ENCODE measurements at places on chromosomes 2 and 18. TPM values are rescaled to one million over a fixed set of nuclear protein-coding genes. Genes with fewer than 3 reads are reported as not detected.

The NEU4 gene
- total RNA-seq = 0.61 TPM

The SPDYA gene
- 1.1 TPM for total RNA-seq

The POTEC gene
- total RNA-seq = not detected

The UGT1A5 gene
- total RNA-seq = not detected

- H3K4me3 ChIP-seq = no peak overlapping the region
- no peak overlapping the region for H3K27ac ChIP-seq
- peaks cover 2% of the 10 kb centered on the region for H3K27me3 ChIP-seq
- DNase-seq = peak; percentile 45
Observed at GRCh38 chr2:178891265-178891958, 84.2 kb upstream of the TTN start.

- no peak overlapping the region for H3K4me3 ChIP-seq
- H3K4me1 ChIP-seq = no peaks in the 10 kb centered on the region
- H3K27ac ChIP-seq = no peak overlapping the region
- H3K27me3 ChIP-seq = no peaks in the 10 kb centered on the region
- DNase-seq = no peak
Observed at GRCh38 chr2:131389657-131390056, 25.7 kb upstream of the RAB6D start.

DNA sequence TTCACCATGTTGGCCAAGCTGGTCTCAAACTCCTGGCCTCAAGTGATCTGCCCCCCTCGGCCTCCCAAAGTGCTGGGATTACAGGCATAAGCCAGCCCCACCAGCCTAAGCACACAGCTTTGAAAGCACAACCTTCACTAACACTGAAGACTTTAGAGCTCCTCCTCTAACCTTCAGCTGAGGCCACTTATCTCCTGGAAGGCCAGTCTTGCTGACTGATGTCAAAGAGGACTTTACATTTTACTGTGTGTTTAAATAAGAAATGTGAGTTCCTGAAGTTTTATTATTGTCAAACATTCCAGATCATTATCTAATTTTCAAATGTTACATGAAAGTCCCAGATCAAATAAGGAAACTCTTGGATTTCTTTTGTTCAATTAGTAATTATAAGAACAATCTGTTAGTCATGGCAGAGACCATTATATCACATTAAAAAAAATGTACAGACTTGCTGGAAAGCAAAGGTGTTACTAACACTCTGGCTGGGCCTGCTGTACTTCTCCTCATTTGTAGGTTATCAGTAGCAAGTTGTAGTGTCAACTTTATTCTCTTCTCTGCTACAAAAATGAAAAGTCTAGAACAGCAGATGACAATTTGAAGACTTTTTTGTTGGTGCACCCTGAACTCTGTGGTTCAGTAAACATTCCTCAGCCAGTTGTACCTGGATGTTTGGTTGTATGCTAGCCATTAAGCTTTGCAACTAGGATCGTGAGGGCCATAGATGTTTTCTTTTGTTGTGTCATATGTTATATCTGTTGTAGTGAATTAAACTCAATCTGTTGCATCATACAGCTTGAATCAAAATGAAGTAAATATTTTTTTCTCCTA lies 80.0 kb downstream of the AOX1 start:
- no peak overlapping the region for H3K27ac ChIP-seq
- no peaks in the 10 kb centered on the region for H3K36me3 ChIP-seq
- peaks cover 1% of the 10 kb centered on the region for H3K27me3 ChIP-seq

GRCh38 chr18:22926454-22926853 lies 6.7 kb upstream of the RBBP8 start:
- no peaks in the 10 kb centered on the region for H3K36me3 ChIP-seq
- H3K27me3 ChIP-seq = peaks cover 10% of the 10 kb centered on the region
- no peak overlapping the region for H3K4me3 ChIP-seq
- no peak for DNase-seq

GRCh38 chr2:70826696-70827350 lies 6.4 kb upstream of the CLEC4F start:
- peaks cover 36% of the 10 kb centered on the region for H3K4me1 ChIP-seq
- H3K27me3 ChIP-seq = no peaks in the 10 kb centered on the region
- no peak for DNase-seq
- H3K36me3 ChIP-seq = no peaks in the 10 kb centered on the region

GRCh38 chr2:228860601-228861285 lies 410.3 kb downstream of the PID1 start:
- H3K36me3 ChIP-seq = no peaks in the 10 kb centered on the region
- DNase-seq = no peak
- H3K27ac ChIP-seq = no peak overlapping the region
- no peaks in the 10 kb centered on the region for H3K4me1 ChIP-seq
- H3K4me3 ChIP-seq = no peak overlapping the region

- H3K4me3 ChIP-seq = no peak overlapping the region
- no peak overlapping the region for H3K27ac ChIP-seq
- no peak for DNase-seq
- H3K27me3 ChIP-seq = no peaks in the 10 kb centered on the region
Observed at GRCh38 chr2:189022492-189022891, 48.3 kb downstream of the COL3A1 start.

DNA sequence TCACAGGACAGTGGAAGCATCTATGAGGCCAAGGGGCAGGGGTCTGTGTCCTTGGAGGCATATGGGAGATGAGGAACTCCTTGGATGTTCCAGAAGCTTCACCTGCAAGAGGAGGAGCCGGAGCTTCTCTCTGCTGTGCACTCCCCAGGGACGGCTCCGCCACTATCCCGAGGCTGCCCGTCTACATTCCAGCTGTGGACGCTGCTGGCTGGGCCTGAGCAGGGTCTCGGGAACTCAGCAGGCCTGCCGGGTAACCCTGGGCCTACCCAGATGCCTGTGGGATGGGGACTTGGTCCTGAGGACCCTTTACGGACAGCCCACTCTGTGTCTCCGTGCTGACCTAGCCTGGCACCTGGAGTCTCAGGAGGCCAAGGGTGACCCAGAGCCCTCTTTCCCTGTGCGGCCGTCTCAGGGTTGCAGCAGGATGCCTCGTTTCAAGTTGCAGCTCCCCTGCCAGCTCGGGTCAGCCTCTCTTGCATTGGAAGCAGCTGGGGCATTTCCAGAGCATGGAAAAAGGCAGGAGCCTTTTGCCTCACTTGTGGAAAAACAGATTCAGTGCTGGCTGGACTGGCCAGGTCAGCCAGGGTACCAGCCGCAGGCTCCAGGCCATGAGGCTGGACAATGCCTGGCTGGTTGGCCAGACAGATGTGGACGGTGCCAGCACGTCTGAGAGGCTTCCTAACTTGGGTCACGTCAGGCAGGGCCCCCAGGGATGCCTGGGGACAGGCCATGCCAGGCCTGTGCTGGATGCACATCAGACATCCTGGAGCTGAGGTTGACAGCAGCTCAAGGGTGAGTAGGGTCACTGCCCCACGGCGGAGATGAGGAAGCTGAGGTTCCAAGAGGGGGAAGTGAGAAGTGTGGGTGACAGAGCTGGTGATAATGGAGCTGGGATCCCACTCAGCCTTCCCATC lies 41.5 kb downstream of the SCTR start:
- no peak overlapping the region for H3K4me3 ChIP-seq
- no peak overlapping the region for H3K27ac ChIP-seq
- no peaks in the 10 kb centered on the region for H3K4me1 ChIP-seq
- no peaks in the 10 kb centered on the region for H3K36me3 ChIP-seq

- no peak for DNase-seq
- peaks cover 6% of the 10 kb centered on the region for H3K4me1 ChIP-seq
- H3K36me3 ChIP-seq = peaks cover 6% of the 10 kb centered on the region
- H3K27me3 ChIP-seq = peaks cover 3% of the 10 kb centered on the region
- no peak overlapping the region for H3K27ac ChIP-seq
- no peak overlapping the region for H3K4me3 ChIP-seq
Observed at GRCh38 chr2:173218326-173219056, 136.2 kb upstream of the CDCA7 start.

- peaks cover 2% of the 10 kb centered on the region for H3K27me3 ChIP-seq
- peaks cover 10% of the 10 kb centered on the region for H3K36me3 ChIP-seq
- H3K27ac ChIP-seq = peak overlapping the region; percentile 93
- peak; percentile 70 for DNase-seq
- H3K4me1 ChIP-seq = peaks cover 36% of the 10 kb centered on the region
Observed at GRCh38 chr18:2654928-2655177, 673 bp upstream of the SMCHD1 start.

DNA sequence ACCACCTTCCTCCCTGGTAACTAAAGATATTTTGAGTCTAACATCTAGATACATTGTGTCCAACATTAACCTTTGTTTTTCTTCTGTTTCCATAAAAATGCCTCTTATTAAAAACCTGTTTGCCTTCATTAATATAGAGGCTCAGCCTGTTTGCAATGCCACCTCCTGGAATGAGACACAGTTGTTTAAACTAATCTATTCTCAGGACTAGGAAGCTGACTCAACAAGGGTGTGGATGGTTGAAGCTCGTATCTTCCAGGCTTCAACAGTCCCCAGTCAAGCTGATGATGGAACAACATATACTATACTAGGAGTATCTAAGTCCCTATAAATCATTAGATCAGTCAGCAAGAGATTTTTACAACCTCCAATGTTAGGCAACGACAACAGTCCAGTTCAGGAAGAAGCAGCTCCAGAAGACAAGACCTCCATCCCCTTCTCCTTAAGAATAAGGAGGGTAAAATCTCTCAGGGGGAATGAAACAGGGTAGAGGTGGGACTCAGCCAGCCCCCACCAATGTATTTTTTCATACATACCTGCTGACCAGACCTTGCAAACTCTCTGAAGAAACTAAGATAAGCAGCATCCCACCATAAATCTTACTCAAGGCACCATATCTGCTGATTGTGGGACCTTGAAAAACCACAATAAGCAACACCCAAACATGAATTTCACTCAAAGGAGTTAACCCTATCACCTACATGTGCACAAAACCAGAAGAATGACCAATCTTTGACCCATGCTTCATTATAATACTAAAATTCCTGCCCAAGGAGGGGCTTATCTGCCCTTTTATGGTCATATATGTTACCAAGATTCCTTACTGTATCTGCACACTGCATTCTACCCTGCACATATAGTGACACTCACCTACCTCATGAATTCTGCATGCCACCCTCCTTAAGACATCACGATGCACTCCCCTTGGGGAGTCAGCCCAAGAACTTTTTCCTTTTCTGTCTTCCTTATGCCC lies 21.4 kb downstream of the ZNF24 start:
- no peak overlapping the region for H3K4me3 ChIP-seq
- peaks cover 2% of the 10 kb centered on the region for H3K27me3 ChIP-seq
- DNase-seq = no peak

DNA sequence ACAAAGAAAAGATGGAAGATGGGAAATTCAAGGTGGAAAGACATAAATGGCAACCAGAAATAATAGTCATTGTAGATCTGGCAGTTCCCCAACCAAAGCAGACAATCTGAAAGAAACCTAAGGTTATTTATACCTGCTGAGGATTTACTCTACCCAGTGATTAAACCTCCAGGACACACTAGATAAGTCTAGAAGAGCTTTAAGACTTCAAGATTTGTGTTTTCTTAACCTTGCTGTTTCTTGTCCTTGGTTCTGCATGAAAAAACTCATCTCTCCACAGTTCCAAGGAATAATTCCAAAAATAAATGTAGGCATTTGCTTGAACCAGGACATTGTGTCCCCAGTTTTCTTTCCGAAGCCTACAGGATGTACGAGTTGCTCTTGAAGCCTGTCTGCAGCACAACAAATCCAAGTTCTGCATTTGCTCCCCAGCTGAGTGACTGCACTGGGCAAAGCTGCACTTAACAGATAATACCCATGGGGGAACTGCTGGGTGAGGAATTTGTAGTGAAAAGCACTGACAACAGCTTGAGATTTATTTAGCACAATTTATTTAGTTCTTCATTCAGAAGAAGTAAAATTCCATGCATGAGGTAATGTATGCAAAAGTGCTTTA lies 19.8 kb downstream of the DTNA start:
- H3K27me3 ChIP-seq = no peaks in the 10 kb centered on the region
- H3K4me3 ChIP-seq = no peak overlapping the region
- DNase-seq = no peak
- H3K36me3 ChIP-seq = no peaks in the 10 kb centered on the region
- no peak overlapping the region for H3K27ac ChIP-seq

DNA sequence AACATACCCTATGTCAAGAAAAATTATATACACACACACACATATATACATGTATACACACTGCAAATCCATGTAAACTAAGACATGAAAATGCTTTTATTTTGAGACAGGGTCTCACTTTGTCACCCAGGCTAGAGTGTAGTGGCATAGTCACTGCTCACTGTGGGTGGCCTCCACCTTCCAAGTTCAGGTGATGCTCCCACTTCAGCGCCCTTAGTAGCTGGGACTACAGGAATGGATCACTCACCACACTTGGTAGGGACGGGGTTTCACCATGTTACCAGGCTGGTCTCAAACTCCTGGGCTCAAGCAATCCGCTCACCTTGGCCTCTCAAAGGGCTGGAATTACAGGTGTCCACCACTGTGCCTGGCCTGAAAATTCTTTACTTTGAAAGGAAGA lies 617.6 kb downstream of the NYAP2 start:
- H3K4me1 ChIP-seq = no peaks in the 10 kb centered on the region
- no peaks in the 10 kb centered on the region for H3K36me3 ChIP-seq
- H3K27ac ChIP-seq = no peak overlapping the region
- H3K4me3 ChIP-seq = no peak overlapping the region
- DNase-seq = no peak
- H3K27me3 ChIP-seq = no peaks in the 10 kb centered on the region

DNA sequence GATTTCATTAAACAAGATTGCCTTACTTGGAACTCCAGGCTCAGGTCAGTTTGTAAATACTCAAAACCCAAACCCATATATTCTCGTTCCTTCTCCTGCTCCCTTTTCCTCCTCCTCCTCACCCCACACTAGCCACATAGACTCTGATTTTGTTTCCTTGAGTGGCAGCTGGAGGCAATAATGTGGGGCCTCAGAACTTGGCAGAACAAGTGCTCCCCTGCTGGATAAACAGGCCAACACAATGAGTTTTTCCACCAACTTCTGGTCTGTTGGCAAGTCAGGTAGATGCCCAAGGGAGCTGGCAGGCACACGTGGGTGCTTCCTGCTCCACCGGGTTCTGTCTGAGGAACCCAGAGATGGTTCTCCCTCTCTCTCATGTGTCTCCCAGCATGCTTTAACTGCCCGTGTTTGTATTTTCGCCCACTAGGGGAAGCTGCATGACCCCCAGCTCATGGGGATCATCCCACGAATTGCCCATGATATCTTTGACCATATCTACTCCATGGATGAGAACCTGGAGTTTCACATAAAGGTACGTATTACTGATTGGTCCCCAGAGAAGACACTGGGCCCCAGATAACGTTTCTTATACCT lies 61.9 kb downstream of the KIF5C start:
- no peak overlapping the region for H3K4me3 ChIP-seq
- no peaks in the 10 kb centered on the region for H3K4me1 ChIP-seq
- no peaks in the 10 kb centered on the region for H3K27me3 ChIP-seq

DNA sequence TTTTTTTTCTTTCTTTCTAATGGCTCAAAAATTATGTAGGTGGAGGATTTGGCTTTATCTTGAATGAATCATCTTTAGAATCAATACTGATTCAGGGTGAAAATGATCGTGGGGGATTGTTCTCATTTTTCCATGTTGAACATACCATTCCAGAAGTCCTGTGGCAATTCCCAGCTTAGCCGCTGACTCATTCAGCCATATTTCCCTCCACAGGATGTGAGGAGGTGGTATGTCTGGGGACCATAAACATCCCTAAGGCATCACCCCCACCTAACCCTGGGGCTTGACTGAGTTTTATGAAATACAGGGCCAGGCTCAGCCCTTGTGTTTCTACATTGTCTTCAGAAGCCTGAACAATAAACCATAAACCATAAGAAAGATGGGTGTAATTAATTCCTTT lies 92.7 kb upstream of the FN1 start:
- H3K4me1 ChIP-seq = no peaks in the 10 kb centered on the region
- no peak for DNase-seq
- no peak overlapping the region for H3K4me3 ChIP-seq
- no peaks in the 10 kb centered on the region for H3K36me3 ChIP-seq
